ENCODE measurements at places on chromosomes 3 and 15.

GRCh38 chr15:45429941-45430792 lies 51.8 kb upstream of the GATM start:
- DNase-seq, result peak; percentile 23

DNA sequence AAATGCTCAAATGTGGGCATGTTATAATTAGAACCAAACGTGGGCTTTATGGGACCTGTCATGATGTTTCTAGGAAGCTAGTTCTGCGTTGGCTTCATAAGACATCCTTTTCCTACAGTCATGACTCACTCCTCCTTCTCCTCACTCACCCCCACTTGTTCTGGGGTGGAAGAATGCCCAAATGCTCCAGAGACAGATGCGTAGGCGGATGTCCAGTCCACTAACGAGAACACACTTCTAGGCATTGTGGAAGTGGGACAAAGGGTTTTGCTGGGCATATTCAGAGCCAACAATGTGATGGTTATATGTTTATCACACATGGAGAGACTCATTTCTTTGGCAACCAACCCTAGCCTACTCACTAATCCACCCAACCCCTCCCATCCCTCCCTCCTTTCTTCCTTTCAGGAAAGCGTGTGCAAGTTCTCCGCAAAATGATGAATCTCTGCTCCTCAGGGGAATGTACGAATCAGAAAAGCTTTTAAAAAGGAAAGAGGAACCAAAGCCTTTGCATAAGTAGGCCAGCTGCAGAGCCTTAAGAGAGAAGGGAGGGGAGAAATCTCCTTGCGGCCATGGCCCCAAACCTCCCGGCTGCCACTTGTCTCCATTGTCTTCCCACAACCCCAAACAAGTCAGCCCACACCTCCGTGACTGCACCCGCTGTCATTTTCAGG lies 123.0 kb upstream of the SPRED1 start:
- no peak for DNase-seq

- DNase-seq, result no peak
Observed at GRCh38 chr3:129379582-129380358, 48.7 kb downstream of the EFCAB12 start.

GRCh38 chr3:61719278-61719977 lies 158.1 kb downstream of the PTPRG start:
- peak; percentile 1 for DNase-seq

- DNase-seq, result no peak
Observed at GRCh38 chr3:152719264-152719663, 115.7 kb upstream of the P2RY1 start.

- DNase-seq, result no peak
Observed at GRCh38 chr3:138389841-138390581, 41.6 kb downstream of the MRAS start.

- no peak for DNase-seq
Observed at GRCh38 chr3:124960105-124960504, 25.6 kb upstream of the MUC13 start.

GRCh38 chr3:186544281-186544680 lies at the start of gene CRYGS:
TSS of gene CRYGS (minus strand) at chr3:186544380. CDS start at chr3:186544326, 54 bp downstream.
- no peak for DNase-seq

DNA sequence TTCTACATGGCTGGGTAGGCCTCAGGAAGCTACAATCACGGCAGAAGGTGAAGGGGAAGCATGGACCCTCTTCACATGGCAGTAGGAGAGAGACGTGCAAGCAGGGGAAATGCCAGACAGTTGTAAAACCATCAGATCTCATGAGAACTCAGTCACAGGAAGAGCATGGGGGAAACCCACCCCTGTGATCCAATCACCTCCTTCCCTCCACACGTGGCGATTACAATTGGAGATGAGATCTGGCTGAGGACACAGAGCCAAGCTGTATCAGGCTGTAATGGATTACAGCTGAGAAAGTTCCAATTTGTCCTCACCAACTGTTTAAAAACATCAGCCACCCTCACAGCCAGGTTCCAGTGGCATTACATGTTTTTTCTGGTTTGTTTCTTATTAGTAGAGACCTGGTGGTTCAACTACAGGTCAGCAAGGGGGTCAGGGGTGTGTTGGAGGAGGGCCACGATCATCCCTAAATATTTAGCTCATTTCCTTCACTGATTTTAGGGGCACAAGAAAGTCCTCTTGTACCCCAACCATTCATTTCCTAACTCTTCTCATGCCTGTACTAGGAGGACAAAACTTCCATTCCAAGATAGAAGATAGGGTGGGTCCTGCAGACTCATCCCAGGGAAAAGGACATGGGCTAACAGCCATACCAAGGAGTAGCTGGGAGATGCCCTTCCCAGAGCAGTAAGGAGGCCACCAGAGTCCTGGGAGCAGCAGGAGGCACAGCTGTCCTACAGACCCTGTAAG lies 54.4 kb downstream of the ANXA2 start:
- DNase-seq, result no peak

- no peak for DNase-seq
Observed at GRCh38 chr15:69288011-69288410, 10.7 kb upstream of the PAQR5 start.

GRCh38 chr3:127467391-127467790 lies 123.1 kb downstream of the TPRA1 start:
- no peak for DNase-seq

DNA sequence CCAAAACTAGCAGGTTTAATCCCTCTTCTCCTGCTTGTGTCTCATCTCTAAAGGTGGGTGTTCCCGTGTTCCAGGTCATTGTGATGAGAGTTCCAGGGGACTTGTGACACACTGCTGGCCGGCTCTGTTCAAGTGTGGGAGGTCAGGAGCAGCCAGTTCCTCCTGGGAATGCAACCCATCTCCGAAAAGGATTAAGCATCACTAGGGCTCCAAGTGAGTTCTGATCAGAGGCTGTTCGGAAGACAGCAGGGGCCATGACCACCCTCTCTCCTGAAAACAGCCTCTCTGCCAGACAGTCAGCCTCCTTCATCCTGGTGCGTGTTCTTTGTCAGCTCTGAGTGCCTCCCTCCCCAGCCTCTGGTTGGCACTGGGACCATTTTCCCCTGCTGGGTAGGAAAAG lies at the start of gene TBC1D21:
TSS of gene TBC1D21 (plus strand) at position 109 of the 400 bp plus-strand sequence. CDS start at position 255, 146 bp downstream.
- no peak for DNase-seq

GRCh38 chr3:52385157-52385556 lies 59.7 kb downstream of the SEMA3G start:
- no peak for DNase-seq

GRCh38 chr3:139421460-139421859 lies 32.0 kb upstream of the COPB2 start:
- DNase-seq, result no peak

DNA sequence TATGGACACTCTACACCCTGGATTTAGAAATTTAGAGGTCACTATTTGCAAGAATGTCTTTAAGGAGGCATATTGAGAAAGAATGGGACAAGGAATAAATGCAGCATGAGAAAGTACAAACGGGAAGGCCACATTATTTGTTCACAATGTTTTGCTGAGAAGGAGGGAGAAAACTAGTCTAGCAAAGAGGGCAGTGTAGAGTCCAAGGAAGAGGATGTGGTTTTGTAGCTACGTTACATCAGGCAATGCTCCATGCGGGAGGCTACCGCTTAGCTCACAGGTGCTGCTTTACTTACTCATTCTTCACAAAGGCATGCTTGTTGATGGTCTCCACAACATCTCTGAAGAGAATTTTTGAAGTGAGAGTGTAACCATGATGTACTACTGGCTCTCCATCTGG lies 191.1 kb downstream of the PLCH1 start:
- DNase-seq, result no peak

- no peak for DNase-seq
Observed at GRCh38 chr3:52202384-52203077, 4.6 kb downstream of the ALAS1 start.

DNA sequence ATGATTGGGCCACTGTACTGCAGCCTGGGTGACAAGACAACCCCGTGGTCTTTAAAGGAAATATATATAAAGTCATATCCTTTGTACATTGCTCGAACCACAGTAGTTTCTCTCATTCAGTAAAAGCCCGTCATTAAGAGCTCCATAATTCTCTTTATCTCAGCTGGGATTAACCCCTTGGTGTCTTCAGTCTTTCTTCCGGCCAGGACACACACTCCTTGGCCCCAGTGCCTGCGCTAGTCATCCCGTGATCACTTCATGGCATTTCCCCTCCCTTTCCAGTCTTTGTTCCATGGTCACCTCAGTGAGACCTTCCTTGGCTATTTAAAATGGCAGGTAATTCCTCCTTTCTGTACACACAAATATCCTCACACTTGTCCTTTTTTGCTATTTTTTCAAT lies 3.3 kb downstream of the RPL35A start:
- DNase-seq, result no peak

GRCh38 chr3:17795711-17796110 lies 53.3 kb upstream of the TBC1D5 start:
- DNase-seq, result no peak

DNA sequence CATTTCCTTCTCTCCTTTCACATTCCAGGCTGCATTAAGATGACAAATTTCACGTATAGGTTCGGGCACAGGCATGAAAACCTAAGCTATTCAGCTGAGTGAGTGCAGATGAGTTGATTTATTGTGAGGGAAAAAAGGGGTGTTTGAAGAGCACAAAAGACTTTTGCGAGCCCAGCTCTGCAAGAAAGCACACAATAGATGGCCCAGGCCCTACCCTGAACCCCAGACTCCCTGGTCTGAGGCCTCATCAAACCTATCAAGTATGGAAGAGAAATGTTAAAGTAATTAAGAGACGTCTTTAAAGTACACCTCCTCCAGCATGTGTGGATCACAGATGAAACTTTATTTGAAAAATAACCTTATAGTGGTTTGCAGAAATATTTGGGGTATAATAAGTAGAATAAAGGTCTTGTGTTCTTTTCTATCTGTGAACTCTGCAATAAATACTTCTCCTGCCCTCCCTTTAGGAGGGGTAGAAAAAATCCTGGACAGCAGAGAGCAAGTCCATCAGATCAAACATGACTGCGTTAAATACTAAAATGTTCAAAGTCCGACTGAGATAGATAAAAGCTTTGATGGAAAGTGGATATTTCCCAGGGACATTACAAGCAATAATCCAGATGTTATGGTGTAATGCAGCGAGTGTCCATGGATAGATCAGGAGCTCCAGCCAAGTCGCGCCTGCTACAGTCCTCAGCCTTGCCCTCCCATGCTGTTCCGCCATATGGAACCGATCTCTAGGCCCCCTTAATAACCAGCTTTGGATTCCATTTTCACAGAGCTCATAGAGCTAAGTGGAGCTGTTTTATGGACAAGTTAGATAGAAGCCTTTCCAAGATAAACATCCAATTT lies 121.5 kb downstream of the MCTP2 start:
- no peak for DNase-seq

- no peak for DNase-seq
Observed at GRCh38 chr3:37221407-37221806, 47.0 kb upstream of the LRRFIP2 start.

GRCh38 chr3:181488536-181488935 lies 223.2 kb upstream of the SOX2 start:
- DNase-seq, result no peak

GRCh38 chr3:167851171-167851570 lies 115.7 kb downstream of the SERPINI1 start:
- DNase-seq, result no peak
